ENCODE measurements at places on chromosomes 7 and 10.
A peak's percentile ranks its signal among the peaks of the same experiment; 100 is the strongest.

GRCh38 chr7:55436457-55436856 lies 71.3 kb downstream of the LANCL2 start:
- no peak for DNase-seq

DNA sequence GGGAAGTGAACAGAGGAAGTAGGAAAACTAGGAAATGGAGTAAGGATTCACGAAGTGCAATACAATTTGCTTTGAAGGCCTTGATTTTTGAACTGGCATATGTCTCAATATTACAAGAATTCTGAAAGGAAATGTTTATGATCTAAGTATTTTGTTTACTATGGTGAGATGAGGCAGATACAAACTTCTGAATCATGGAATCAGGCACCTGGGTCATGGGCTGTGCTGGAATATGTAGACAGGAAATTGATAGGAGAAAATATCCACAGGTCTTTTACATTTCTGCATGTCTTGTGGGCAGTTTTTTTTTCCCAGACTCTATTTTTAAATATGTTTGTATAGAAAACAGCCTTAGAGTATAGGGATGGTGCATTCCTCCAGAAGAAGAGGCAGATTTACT lies 117.1 kb downstream of the PPP1R3A start:
- no peak for DNase-seq

DNA sequence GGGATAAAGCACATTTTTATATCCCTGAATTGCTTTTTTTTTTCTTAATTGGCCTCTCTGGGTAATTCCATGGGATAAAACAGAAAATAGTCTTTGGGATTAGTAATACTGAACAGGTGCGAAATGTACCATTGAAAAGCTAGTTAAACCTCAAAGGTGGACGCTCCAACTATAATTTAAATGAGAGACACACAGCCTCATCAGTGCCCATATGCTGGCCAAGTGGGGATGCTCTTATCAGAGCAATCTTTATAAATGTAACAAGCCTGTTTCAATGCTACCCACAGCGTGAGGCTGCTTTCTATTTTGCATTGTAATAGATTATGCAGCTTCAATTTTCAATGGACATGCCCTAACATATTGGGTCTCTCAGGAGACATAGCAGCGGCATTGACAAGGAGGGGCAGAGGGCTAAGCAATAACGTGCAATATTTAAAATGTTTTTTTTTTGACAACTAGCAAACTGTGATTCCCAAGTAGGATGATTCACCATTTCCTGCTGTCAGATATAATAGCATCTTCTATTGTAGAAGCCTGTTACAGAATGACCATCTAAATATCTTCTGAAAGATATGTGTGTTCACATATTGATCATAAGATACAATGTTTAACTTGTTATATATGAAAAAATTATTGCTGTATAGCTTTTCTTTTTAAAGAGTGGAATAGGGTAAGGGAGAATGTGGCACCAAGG lies 91.3 kb upstream of the BET1 start:
- DNase-seq, result no peak

GRCh38 chr7:137880432-137880831 lies 33.7 kb upstream of the DGKI start:
- no peak for DNase-seq

GRCh38 chr10:4070921-4071660 lies 286.1 kb upstream of the KLF6 start:
- no peak for DNase-seq

DNA sequence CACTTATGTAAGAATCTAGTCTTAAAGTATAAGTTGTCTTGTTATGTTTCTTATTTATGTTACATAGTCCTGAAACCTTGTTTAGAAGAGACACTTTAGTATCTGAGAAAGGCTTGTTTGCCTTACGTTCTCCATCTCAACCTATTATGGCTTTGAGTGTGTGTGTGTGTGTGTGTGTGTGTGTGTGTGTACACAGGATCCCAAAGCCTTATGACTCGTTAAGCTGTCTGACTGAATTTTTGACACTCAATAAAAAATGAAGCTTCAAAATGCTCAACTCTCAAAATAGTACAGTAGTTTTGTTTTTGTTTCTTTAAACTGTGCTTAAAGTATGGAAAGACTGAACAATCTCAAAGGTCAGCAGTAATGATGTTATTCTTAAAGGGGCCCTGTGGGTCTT lies 18.0 kb downstream of the CALU start:
- DNase-seq, result no peak

- DNase-seq, result no peak
Observed at GRCh38 chr7:70389531-70390151, 742.3 kb upstream of the GALNT17 start.

DNA sequence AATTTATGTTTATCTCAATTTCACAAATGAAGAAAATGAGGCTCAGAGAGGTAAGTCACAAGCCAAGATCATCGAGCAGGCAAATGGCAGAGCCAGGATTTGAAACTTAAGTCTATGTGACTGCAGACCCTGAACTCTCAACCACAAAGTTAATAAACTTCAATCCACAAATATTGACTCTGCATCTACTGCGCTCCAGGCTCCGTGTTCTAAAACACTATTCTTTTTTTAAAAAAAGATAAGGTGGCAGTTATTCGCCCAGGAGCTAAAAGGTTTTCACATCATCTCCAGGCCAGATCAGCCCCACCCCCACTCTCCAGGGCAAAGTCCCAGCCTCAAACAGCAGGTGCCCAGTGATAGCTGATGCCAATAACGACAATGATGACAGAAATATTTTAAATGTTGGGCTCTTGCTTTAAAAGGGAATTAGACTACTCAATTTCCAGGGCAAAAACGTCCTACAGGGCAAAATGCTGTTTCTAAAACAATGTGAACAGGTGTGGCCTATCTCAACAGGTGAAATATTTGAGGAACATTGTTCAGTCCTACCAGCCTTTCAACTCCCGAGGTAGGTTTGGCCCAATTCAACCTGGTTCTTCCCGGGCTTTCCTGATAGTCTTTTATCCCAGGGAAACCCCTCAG lies 85.2 kb downstream of the SORBS1 start:
- DNase-seq, result no peak

DNA sequence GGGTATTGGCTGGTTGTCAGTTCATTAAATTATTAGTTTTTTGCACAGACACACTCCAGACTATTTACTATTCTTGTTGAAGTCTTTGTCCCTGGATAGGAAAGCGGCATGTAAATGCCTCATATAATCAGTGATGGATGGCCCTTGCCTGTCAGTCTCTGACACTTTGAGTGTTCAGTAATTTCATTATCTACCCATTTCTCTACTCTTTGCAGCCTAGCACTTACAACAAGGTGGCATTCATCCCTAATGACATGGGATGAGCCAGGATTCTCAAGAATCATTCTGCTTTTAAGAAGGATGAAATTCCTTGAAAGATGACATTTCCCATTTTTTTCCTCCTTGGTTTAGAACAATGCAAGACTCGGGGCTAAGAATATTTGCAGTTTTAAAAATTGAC lies 155.7 kb downstream of the SORCS3 start:
- no peak for DNase-seq

DNA sequence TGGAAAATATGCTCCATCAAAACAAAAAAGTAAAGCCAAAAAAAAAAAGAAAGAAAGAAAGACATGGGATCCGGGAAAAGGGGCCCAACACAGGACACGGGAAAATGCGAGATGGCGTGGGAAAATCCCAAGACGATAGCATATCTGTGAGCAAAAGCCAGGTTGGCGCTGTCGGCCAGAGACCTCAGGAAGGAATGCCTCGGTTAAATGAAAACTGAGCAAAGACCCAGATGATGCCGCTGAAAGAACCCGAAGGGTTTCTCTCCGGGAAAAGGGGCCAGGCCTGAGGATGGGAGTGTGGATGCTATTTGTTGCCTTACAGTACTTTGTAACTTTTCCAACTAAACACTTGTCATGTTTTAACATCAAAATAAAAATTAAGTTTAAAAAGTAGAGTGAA lies 49.5 kb upstream of the PPP2R2D start:
- no peak for DNase-seq

DNA sequence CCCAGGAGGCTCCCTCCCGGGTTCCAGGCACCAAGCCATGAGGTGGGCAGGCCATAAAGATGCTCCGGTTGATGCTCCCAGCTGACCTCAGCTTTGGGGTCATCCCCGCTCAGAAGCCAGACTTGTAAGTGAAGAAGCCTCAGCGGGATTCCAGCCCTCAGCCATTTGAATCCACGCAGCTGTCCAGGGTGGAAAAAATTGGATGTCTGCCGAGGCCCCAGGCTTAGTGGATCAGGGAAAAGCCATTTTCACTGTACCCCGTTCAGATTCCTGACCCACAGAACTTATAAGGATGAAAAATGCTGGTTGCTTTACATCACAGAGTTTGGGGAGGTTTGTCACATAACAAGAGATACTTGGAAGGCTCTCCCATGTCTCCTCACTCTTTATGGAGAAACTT lies 49.2 kb upstream of the CPN1 start:
- no peak for DNase-seq

DNA sequence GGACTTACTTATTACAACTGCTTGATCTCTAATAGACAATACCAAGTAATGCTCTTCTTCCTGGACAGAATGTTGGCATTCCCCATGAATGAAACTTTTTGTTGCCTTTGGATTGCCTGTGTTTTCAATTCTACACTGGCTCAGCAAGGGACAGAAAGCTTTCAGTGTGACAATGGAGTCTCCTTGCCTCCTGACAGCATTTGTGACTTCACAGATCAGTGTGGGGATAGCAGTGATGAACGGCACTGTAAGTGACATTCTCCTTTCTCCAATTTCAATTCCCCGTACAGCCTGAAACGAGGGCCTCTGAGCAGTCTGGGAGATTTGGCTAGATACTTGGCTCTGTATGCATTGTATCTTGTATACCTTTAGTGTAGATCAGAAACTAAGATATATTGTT lies 290 bp downstream of the MALRD1 start:
- DNase-seq, result no peak

DNA sequence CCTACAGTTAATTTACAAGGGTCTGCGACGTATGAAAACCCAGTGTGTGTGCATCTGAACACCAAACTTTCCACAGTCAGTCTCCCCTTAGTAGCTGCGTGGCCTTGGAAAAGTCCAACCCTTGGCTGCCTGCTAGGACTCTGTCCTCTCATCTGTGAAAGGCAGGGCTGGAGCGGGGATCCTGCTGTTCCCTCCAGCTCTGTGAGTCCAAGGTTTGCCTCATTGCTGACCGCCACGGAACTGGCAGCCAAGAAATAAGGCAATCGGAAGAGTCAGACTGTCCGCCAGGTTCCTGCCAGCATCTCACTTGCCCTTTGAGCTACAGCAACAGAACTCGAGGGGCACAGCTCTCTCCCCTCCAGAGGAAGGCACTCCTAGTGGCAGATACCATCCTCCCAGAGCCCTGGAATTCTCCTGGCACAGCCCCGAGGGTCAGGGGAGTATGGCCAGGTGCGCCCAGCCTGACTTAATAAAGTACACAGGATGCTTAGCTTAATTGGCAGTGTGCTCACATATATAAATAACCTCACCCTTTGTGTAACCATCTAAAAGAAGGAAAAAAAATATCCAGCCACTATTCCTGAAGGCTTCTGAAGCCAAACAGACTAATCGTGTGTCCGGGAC lies 530.1 kb upstream of the FOXK1 start:
- no peak for DNase-seq

- no peak for DNase-seq
Observed at GRCh38 chr10:132370426-132371340, 26.3 kb upstream of the PWWP2B start.

DNA sequence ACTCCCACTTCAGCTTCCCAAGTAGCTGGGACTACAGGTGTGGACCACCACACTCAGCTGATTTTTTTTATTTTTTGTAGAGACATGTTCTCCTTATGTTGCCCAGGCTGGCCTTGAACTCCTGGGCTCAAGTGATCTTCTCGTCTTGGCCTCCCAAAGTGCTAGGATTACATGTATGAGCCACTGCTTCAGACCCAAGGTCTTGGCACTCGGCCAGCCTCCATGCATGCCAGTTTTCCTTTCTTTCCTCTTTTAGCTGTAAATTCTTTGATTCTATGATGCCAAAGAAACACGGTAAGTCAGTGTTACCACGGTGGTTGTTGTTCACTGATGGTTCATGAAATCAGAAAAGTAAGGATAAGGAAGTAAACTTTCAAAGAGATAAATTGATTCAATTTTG lies 3.0 kb upstream of the MGAM start:
- no peak for DNase-seq

DNA sequence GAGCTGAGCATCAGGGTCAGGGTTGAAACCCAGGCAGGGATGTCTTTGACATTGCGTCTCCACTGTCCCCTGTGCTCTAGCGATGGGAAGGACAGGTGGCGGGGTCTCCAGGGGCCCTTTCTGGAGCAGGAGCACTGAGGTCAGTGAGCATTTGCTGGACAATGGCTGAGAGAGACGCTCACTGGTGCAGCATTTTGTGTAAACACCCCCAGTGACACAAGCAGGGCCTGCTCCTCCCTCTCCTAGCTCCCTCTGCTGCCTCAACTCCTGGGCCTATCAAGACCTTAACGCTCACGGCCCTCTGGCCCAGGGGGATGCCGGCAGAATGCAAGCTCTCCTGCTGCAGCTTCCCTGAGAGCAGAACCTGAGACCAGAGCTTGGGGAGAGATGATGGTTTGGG lies 17.4 kb upstream of the INMT start:
- DNase-seq, result no peak

DNA sequence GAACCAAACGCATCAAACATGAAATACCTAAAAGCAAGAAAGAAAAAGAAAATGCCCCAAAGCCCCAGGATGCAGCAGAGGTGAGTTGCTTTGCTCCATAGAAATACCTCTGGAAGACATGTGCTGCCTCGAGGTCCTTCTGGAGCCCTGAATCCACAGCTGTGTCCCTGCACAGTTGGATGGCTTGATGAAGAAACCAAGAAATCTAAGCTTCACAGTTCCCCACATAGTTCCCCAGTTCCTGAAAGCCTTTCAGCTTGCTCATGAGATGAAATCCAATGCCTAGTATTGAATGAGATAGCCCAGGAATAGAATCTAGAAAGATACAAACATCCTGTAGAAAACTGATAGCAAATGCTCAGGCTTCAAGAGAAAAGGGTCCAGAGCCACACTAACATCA lies 182.8 kb downstream of the RTKN2 start:
- no peak for DNase-seq

- DNase-seq, result no peak
Observed at GRCh38 chr7:81301815-81302214, 383.0 kb upstream of the SEMA3C start.

DNA sequence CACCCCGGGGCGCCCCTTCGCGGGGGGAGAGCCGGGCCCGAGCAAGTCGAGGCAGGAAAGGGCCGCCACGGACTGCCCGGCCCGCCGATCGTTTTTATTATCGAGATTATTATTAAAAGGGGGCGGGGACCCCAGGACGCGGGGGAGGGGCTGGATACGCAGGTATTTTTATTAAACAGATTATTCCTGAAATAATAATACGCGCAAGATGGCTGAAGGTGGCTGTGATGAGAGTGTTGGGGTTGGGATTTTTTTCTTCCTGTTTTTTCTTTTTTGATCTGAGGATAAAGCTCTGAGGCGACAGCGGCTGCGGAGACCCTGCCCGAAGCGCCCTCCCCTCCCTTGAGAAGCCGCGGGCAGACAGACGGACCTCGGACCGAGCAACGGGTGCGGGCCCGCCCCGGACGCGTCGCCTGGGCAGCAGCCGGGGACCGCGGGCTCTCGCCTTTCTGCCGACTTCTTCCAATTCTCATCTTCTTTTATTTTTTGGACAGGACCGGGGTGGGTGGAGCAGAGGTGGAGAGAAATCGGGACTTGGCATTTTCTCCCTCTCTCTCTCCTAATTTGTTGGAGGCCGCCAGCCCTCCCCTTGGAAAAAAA lies 1.4 kb upstream of the TRIM8 start:
- DNase-seq, result peak; percentile 50
